ENCODE measurements at places on chromosomes 16 and 17.

DNA sequence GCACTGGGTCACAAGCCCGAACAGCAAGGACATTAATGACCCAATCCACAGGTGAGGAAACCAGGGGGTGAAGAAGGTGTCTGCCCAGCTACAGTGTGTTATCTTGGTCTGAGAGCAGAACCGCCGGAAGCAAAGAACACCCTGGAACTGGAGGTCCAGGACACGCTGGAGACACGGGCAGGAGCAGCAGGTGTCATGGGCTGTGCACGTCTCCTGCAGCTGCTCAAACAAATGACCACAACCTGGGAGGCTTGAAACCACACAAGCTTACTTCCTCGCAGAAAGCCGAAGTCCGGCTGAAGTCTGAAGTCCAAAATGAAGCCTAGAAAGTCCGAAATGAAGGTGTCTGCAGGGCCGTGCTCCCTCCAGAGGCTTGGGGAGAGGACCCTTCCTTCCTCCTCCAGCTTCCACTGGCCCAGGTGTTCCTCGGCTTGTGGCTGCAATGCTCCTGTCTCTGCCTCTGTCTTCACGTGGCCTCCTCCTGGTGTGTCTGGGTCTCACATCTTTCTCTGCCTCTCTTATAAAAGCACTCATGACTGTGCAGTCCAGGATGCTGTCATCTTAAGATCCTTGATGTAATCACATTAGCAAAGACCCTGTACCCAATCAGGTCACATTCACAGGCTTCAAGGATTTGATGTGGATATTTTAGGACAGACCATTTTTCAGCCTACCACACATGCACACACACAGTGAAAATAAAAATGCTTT lies 351.2 kb downstream of the C16orf95 start:
- DNase-seq, result no peak

GRCh38 chr17:27628376-27628775 lies 2.6 kb upstream of the LGALS9 start:
- DNase-seq, result no peak

DNA sequence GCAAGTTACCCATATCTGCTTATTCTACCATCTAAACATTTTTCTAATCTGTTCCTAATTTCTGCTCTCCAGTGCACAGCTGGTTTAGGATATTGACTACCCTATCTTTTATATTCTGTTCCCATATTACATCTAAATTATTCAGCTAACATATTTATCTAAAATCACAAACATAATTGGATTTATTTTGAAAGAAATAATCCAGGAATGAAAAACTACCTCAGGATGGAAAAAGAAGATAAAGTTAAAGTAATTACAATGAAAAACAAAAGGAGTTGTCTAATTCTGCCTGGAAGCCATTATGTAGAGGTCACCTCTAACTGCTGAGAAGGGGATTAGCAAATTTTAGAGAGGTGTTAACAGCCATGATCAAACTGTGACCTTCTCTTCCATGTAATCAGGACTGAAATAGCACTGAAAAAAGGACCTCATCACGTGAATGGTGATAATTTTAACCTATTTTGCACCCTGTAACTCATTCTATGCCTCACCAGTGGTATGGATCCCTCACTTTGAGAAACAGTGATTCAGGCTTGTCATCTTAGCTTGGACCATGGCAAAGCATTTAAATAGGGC lies 653.3 kb downstream of the CDH11 start:
- no peak for DNase-seq

GRCh38 chr16:649631-650030 lies 466 bp downstream of the WDR90 start:
- peak; percentile 22 for DNase-seq

DNA sequence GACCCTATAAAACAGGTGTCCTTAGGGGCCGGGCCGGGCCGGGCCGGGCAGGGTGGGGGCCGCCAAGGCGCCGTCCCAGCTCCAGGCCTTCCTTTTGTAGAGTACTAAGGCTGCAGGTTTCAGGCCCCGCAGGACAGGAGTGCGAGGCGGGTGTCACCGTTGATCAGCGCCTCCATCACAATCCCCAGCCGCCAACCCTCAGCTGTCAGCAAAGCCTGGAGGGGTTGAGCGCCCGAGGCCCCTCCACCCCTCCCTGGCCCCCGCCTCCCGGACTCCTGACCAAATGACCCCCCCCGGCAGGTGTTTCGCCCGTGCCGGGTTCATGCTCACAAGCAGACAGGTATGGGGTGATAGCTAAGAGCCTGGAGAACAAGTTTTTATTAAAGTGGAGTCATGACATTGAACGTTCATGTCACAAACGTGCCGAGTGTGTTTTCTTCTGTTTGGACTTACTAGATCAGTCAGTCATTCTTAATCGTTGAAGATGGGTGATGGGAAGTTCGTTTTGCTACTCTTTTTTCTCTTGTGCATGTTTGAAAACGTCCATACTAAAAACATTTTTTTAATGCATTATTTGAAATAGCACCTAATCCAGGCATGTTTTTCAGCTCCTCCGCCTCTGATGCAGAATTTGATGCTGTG lies 534 bp downstream of the ARL2BP start:
- no peak for DNase-seq

- no peak for DNase-seq
Observed at GRCh38 chr17:5530265-5531084, 44.1 kb downstream of the MIS12 start.

DNA sequence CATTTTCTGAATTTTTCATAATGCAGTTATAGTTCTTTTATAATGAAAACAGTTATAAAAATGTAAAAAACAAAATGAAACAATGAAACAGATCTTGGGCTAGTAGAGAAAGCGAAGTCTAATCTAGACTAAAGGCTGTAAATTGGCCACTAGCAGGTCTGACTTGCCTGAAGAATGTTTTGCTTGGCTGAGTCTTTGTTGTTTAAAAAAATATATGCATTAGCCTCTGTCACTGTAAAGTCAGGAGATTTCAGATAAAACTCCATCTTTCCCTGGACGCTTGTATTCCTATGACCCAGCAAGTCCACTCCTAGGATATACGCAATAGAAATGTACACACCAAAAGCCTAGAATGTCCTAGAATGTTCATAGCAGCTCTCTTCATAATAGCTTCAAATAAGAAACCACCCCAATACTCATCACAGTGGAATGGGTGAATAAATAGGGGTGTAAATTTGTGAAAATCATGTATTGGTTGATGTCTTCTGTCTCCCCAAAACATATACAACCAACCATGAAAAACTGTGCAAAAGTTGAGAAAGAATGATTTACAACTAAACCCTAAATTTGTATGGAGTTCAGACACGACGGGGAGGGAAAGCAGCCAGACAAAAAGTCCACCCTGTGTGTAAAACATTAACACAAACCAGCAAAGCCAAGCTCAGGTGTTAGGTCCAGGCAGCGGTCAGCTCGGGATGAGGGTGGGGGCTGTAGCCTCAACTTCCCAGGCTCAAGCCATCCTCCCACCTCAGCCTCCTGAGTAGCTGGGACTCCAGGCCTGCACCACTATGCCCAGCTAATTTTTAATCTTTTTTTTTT lies 37.7 kb upstream of the MEAK7 start:
- no peak for DNase-seq

DNA sequence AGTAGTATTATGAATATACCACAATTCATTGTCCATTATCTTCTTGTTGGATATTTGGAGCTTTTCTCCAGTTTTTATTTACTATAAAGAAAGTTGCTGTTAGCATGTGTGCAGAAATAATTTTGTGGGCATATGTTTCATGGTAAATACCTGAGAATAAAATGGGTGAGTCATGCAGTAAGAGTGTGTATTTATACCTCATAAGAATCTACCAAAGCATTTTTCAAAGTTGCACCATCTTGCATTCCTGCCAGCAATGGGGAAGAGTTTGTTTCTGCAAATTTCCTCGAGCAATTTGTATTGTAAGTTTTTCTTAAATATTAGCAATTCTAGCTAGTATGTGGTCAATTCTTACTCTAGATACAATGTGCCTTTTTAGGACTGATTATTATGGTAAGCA lies 7.9 kb upstream of the MON1B start:
- no peak for DNase-seq

- no peak for DNase-seq
Observed at GRCh38 chr17:40315678-40316570, 6.9 kb downstream of the RARA start.

DNA sequence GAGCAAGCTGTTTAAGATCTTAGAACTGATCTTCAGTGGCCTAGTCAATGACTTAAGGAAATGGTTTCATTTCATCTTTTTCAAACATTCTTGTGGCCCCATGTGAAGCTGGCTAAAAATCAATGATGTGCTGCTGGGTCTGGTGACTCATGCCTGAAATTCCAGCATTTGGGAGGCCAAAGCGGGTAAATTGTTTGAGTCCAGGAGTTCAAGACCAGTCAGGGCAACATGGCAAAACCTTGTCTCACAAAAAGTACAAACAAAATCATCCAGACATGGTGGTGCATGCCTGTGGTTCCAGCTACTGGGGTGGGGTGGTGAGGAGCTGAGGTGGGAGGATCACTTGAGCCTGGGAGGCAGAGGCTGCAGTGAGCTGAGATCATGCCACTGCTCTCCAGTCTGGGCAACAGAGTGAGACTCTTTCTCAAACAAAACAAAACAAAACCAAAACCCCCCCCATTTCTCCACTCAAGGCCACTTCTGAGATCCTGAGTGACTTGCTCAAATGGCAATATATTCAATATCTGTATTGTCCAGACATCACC lies 17.4 kb upstream of the COL1A1 start:
- DNase-seq, result no peak

DNA sequence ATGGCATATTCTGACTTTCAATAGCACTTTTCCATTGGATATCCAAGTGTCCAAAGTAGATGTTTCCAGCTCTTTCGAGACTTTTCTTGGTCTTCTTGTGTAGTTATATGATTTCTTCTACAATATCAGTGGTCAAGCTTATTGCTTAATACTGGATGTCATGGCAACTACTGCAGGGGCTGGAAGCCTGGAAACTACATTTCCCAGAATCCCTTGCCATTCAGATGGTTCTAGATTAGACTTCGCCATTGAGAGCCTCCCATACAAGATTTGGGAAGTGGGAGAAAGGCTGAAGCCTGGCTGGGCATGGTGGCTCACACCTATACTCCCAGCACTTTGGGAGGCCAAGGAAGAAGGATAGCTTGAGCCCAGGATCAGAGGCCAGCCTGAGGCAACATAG lies 153.6 kb downstream of the C16orf95 start:
- no peak for DNase-seq

- DNase-seq, result peak; percentile 63
Observed at GRCh38 chr17:47663912-47664623, 14.3 kb downstream of the KPNB1 start.

- DNase-seq, result no peak
Observed at GRCh38 chr17:58995247-58995940, 111.3 kb downstream of the TRIM37 start.

DNA sequence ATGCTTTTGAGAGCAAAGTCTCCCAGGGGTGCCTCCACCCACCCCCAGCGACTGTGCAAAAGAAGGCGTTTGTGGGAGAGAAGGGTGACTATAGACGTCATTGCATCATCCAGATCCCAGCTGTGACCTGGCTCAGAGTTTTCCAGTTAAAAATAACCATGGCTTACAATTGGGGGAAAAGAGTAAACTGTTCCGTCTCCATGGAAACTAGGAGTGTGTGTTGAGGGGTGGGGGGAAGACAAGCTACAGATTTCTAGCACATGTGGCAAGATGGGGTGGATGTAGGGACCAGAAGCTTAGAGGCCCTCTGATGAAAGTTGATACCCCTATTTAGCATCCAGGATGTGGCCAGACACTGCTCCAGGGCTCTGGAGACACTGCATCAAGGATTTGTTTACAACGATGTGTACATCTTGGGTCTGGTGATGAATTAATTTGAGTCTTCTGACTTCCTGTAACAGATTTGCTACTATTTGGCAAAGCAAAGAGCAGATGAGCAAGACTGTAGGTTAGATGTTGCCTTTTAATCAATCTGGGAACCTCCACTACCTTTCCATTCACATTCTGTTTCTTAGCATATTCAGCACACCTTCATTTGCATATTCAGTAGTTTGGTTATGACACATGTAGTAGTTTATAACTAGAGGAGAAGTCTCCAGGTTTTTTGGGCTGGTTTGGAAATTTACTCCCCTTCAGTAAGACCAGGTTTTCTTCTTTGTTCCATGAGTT lies 6.2 kb upstream of the DUSP14 start:
- no peak for DNase-seq

DNA sequence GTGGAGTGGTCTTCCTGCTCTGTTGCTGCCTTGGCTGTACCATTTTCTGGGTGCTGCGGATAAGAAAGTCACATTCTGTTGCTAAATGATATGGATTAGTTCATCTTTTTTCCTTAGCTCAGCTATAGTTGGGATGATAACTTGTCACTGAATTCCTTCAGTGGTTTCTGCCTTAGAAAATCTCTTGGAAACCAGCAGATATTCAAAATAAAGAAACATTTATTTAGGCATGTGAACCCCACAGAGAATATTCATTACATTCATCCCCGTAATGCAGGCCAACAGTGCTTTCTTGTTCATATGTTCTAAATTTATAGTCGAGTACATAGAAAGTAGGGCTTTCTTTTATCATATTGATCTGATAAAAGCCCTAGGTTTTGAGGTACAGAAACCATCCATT lies 151.3 kb downstream of the CYB561 start:
- no peak for DNase-seq

DNA sequence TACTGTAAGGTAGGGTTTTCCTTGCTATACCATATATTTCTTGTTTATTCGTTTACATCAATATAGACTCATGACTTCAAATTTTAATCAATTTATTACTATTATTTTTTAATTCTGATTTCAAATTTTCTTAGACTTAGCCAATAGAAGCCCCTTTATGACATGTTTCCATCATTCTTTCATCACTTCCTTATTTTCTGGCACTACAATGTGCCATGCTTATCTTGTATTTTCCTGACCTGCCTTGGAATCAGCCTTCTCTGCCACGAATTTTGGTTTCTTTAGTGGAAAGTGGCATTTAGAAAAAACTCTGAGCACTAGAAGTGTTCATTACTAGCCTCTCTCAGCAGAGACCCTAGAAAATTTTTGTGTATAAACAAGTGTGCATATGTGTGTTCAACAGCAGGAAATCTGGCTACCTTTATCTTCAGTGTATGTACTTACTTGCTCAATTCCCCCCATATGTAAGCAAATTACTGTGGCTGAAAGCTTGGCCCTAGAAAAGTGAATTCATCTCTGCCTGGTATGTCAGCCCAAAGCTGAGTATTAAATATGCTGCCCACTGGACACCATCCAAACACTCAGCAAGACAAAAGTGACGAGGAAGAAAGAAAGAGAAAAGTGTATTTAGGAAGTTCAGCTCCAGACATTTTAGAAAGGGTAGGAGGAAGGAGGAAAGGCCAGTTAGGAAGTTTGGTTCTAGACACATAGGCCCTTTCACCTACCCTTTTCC lies 4.0 kb downstream of the STXBP4 start:
- no peak for DNase-seq

DNA sequence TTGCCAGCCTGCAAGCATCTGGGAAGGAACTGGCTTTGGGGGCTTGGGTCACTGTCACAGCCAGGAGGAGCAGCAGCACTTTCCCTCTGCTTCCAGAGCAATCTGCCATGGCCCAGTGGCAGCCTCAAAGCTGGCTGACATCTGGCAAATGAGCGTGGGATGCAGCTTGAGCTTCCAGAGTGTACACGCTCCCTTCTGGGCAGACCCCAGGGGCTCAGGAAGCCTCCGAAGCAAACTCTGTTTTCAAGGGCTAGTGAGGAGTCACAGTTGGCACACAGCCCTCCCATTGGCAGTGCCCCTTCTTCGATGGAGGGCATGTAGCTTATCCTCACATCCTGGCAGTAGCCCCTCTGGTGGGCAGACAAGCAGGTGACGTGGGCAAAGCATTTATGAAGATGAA lies 249.6 kb downstream of the ENGASE start:
- DNase-seq, result no peak

- DNase-seq, result no peak
Observed at GRCh38 chr17:28511858-28512461, 5.8 kb downstream of the FOXN1 start.

- no peak for DNase-seq
Observed at GRCh38 chr17:29747660-29748059, 124.9 kb upstream of the CORO6 start.

All from activated naive CD4-positive, alpha-beta T cell treated with Interleukin-2 at 50 U/mL for 16 hours (primary cell).